ENCODE measurements at places on chromosomes 11 and 22. TPM values are rescaled to one million over a fixed set of nuclear protein-coding genes. Genes with fewer than 3 reads are reported as not detected.

Gene CNGA4
- not detected for total RNA-seq

Gene CCDC82
- 41.4 TPM for total RNA-seq

Gene IL17RA
- total RNA-seq, result 3.7 TPM

DNA sequence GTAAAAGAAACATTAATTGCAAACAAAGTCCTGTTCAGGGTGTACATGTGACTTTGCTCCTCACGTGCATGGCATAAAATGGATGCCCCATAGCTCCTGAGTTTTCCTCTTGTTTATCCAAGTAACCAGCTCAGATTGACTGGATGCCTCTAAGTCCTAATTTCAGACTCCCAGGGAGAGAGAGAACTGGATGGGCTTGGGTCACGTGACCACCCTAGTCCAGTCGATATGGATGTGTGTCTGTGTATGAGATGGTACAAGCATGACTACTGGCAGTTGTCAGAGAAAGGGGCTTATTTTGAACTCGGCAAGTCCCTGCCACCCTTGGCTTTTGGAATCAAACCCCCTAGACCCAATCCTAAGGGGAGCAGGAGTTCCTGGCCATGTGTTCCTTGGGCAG lies 35.4 kb upstream of the PLET1 start:
- no peak for DNase-seq

DNA sequence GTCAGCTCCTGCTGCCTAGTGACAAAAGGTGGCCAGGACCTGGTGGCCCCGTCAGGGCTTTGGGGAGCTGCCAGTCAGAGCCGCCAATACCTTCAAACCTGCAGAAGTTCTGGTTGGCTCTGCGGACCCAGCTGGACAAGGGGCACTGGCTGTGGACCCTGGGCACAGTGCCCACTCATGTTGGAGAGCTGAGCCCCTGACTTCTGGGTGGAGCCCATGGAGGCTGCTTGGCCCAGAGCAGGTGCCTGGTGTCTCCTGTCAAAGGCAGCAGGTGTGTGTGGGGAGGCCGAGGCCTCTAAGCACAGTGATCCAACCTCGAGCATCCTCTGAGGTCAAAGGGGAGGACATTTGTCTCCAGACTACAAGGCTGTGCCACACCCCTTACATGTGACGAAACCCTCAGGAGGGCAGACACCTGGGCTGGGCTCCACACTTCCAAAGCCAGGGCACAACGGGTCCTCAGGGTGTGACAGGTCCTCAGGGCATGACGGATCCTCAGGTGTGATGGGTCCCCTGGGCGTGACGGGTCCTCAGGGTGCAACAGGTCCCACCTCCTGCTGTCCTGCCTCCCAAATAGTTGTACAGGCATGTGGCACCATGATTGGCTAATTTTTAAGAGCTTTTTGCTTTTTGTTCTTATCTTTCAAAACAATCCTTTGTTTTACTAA lies 37.0 kb downstream of the MUC2 start:
- DNase-seq, result no peak
